SK-N-DZ (cell line): ENCODE measurements at places on chromosomes 1 and 21.

- DNase-seq = peak; percentile 38
These were observed 69.5 kb downstream of the RHOU start for GRCh38 chr1:228804640-228805413.

DNA sequence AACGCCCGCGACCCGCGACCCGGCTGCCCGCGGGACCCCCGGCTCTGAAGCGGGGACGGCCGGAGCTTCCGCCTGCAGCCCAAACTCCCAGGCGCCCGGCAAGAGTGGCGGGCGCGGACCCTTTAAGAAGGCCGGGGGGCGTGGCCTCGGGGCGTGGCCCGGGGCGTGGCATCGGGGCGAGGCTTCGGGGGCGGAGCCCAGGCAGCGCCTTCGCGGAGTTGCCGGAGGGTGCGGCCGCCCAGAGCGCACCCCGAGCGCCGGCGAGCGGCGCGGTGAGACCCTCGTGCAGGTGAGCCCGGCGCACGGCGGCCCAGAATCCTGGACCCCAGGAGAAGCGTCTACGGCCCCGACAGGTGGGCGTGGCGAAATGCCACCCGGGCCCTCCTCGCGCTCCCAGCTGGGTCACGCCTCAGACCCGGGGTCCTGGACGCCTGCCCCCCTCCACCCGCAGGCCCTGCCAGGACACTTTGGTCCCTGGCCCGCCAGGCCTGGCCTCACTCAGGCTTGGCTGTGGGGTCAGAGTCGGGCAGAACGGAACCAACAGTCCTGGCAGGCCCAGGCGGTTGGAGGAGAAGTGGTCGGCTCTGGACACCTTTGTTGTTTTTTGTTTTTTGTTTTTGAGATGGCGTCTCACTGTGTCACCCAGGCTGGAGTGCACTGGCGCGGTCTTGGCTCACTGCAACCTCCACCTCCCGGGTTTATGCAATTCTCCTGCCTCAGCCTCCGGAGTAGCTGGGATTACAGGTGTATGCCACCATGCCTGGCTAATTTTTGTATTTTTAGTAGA lies 14.4 kb downstream of the RNF223 start:
- peak; percentile 63 for DNase-seq

DNA sequence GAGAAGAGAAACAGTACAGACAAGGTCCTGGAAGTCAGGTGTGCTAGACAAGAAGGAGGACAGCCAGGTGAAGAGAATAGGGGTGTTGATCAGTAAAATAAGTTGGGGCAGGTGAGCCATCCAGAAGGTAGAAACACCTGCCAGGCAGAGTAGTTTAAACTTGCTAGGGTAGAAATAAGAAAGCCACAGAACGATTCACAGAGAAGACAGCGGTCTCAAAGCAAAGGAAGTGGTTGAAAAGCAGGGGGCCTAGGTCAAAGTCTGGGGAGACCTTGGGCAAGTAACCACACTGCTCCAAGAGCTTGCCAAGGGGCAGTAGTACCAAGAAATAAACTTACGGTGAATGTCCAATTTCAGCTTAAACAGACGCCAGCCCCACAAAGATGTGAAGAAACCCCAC lies 116.6 kb upstream of the PROX1 start:
- DNase-seq = no peak

- DNase-seq = no peak
These were observed 239.5 kb downstream of the TGFB2 start for GRCh38 chr1:218584418-218585155.

- no peak for DNase-seq
These were observed 144.0 kb downstream of the MAGI3 start for GRCh38 chr1:113534130-113534817.

DNA sequence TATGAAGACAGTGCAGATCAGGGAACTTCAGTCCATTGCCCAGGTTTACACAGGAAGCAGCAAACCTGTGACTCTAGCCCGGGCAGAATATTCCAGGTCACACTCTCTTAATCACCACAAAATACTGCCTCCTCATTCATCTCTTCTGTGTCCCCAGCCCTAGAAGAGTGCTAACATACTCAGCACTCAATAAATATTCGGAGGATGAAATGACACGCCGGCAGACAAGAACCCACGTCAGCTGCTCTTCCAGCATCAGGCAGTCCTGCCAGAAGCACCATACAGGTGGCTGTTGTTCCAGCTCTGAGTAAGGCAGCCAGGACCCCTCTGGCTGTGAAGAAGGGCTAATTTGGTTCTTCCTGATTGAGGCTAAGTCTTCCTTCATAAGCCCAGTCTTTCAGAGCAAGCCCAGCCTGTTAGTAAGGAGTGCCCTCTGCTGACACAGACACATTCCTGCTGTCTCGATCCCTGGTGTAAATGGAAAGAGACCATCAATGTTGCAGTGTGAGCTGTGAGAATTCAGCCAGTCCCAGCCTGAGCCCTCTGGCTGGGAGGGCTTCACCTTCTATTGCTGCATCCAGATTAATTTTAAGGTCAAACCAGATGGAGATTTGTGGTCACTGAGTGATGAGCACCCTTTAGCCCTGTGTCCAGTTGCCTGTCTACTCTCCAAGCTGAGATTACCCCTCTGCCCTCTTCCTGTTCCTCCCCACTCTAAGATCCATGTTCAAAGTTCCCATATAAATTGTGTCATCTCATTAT lies 45.0 kb upstream of the KIRREL1 start:
- DNase-seq = no peak

DNA sequence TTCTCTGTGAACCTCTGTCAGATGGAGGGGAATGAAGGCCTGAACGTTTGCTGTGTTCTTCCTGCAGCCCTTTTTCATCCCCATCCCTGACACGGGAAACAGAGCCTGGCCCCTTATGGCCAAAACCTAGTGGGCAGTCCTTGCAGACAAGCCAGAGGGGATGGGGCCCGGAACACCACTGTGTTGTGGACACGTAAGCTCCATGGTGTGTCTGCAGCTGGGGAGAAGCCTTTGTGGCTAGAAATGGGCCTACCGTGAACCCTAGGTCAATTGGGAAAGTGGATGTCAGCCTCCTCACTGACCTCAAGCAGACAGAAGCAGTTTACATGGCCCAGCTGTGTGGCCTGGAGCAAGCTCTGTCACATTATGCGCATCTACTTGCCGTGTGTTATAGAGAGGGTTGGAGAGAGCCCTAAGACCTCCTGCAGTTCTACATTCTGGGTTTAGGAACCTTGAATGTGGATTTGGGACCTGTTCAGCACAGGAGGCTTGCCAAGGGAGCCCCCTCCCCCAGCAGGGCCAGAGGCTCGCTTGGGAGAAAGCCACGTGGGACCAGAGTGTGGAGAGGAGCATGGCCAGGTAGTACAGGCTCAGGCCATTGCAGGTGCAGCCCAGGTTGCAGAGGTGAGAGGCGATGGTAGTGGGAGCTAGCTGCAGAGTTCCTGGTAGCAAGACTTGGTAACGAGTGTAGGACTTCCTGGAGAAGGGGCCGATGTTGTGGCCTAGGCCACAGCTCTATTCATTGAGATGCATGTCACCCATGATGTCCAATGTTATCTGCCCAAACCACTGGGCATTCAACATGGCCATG lies 20.7 kb downstream of the PARS2 start:
- DNase-seq = no peak

- no peak for DNase-seq
These were observed 39.1 kb downstream of the SPSB1 start for GRCh38 chr1:9331558-9332346.

DNA sequence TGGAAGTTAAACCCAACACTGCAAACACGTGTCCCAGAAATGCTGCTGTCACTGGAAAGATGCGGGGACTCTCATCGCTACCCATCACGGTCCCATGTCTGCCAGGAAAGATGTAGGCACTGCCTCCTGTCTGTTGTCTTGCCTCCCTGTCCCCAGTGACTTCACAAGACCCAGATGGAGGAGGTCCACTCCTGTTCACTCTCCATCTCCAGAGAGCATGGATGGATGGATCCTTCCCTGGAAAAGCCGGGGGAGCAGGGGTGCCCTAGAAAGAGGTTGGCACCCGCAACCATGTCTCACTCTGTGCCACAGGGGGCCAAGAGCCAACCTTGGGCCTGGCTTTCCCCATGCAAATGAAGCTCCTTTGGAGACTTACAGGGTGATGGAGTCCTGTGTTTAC lies 135.5 kb downstream of the GLIS1 start:
- no peak for DNase-seq

DNA sequence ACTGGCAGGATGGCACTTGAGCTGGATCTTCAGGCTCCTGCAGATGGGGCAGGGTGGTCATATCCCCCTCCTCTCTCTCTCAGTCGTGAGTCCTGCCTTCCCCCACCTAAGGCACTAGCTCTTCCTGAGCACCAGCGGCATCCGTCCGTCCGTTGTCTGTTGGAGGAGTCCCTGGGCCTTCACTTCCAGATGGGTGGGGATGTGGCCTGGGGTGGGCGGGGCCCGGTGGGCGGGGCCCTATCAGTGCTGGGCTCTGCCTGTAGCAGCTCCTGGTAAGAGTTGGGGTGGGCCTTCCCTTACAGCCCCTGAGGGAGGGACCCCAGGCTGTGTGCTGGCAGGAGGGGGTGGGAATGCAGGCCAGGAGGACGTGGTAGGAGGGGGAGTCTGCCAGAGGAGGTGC lies 10.3 kb downstream of the LDLRAD2 start:
- peak; percentile 20 for DNase-seq

GRCh38 chr1:114669562-114670082 lies at the start of gene DENND2C:
TSS of gene DENND2C (minus strand) at chr1:114670049. CDS start at chr1:114625984, 44,065 bp downstream.
- DNase-seq = peak; percentile 5

DNA sequence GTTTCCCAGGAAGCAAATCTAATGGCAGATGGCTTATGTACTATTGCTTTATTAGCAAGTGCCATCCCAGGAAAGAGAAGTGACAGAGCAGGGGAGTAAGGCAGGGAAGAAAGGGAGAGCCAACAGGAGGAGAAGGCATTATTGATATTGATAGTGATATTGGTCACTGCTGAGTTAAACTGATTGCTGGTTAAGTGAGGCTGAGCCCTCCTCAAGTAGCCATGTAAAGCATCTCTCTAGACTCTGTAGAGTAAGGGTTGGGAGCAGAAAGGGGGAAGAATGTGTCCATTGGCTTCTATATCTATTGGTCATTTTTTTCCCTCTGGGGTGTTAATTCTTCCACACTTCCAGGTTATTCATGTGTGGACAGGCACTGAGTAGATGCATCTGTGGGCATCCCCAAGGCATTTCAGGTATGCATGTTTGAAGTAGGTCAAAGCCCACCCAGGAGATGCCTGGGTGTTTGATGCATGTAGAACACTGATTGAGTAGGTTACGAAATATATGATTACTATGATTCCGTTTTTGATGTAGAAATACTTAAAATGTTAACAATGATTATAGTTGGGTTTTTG lies 290.5 kb upstream of the DPYD start:
- no peak for DNase-seq

- DNase-seq = peak; percentile 61
These were observed 28.4 kb downstream of the AK2 start for GRCh38 chr1:33008051-33008914.

DNA sequence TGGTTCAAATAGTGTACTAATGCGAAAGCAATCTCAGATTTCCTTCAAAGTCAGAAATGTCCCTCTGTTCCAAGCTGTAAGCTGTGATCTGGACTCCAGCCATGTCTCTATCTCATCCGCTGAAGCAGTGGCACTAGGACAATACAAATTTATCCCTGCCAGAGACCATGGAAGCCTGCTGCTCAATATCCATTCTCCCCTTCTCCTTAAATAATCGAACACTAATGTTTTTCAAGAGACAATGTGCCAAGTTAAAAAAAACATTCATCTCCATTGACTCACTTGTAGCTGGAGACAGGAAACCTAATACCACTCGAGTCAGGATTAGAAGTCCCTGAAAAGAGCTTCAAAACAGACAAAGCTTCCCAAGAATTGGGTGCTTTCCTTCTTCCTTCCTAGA lies 38.5 kb upstream of the PGBD5 start:
- DNase-seq = no peak

- DNase-seq = no peak
These were observed 2.3 kb upstream of the NFASC start for GRCh38 chr1:204868340-204868700.

- no peak for DNase-seq
These were observed 27.5 kb downstream of the SLX9 start for GRCh38 chr21:44967082-44968047.

DNA sequence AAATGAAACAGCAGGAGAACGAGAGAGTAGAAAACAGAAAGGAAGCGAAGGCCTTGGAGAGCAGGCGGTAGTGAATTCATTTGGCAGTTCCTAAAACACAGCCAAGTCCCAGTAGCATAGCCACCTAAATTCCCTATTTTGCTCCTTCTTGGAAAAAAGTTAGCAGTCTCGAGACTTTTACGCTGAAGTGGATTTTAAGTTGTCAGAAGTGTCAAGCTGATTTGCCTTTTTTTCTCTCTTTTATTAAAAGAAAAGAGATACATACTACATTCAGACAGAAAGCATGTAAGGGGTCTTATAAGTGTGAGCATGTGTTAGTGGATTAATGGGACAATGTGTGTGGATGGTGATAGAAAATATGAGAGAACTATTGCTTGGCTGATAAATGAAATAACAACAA lies 19.2 kb downstream of the NFIA start:
- DNase-seq = no peak

DNA sequence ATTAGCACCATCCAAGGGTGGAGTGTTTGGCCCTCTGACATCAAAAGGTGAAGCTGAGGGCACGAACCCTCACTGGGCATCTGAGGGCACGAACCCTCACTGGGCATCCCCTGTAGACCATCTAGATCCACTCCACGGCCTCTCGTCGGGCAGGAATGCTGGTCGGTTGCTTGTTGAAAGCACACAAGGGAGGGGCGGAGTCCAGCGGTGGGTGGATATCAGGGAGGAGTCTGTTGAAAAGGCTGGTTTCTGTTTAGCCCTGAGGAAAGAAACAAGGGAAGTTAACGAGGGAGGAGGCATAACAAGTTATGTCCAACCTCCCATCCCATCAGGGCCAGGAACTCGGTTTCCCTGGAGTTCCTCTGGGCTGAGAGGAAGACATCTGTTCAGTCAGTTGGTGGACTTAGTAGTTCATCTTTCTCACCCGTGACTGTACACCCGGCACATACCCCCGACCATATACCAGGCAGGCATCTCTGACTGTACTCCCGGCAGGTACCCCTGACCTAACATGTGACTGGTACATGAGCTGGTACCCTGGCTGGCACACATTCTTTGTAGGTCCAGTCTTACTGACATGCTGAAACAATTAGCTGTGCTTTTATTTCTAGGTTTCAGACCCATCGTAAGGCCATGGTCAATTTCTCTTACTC lies 32.1 kb upstream of the PDE9A start:
- no peak for DNase-seq

GRCh38 chr1:101233495-101233894 lies 3.3 kb upstream of the S1PR1 start:
- DNase-seq = no peak

GRCh38 chr1:45723248-45723930 lies 27.1 kb downstream of the IPP start:
- no peak for DNase-seq

DNA sequence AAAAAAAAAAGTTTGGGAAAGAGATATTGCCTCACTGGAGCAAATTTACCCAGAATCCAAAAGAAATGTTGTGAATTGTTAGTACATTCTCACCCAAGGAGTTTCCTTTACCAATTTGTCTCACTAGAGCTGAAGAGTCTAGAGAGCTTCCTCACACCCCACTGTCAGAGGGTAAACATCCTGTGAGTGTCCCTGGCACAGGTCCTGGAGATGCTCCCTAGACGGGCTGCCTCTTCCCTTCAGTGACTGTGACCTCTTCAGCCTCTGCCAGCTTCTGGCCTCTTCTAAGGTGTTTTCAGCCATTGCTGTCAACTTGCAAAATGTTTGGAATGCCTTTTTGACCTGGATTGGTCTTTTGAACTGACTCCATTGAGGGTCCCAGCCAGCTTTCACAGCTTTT lies 159.4 kb downstream of the DHRS3 start:
- DNase-seq = no peak

GRCh38 chr1:23555986-23556634 lies 3.2 kb downstream of the ID3 start:
- no peak for DNase-seq
